Cortex of kidney (tissue), 1 donor: ENCODE measurements at places on chromosomes 5 and 9.

- DNase-seq: no peak
These were observed 10.6 kb downstream of the AFAP1L1 start for GRCh38 chr5:149282027-149282965.

- no peak for DNase-seq
These were observed 6.9 kb upstream of the DMRT3 start for GRCh38 chr9:969310-970150.

DNA sequence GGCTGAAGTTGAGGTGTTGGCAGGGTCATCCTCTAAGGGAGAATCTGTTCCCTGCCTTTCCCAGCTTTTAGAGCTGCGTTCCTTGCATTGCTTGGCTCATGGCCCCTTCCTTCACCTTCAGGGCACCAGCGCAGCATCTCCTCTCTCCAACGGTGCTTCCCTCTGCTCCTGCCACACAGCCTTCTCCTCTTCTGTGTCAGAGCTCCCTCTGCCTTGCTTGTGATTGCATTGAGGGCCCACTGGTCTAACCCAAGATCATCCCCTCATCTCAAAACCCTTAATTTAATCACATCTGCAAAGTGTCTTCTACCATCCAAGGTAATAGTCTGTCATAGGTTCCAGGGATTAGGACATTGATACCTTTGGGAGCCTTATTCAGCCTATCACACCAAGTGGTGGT lies 205.7 kb upstream of the TBCA start:
- no peak for DNase-seq

DNA sequence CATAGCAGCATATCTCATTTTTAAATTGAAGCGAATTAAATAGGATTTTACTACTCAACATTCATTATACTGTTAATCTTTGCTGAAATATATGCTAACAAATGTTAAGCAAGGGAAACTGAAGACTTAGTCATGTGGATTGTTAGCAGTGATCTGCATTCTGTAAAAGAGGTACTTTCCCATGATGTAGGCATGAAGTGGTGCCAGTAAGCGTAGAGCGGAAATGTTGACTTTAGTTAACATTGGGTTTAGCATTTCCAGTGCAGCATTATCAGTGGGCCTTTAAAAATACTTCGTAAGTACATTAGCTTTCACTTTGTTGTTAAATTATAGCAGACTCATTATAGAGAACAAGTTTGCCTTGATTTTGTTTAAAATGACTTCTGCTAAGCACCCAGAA lies 130.3 kb downstream of the CDC42SE2 start:
- no peak for DNase-seq

- DNase-seq: no peak
These were observed 282.4 kb upstream of the RPS23 start for GRCh38 chr5:82560561-82560960.

DNA sequence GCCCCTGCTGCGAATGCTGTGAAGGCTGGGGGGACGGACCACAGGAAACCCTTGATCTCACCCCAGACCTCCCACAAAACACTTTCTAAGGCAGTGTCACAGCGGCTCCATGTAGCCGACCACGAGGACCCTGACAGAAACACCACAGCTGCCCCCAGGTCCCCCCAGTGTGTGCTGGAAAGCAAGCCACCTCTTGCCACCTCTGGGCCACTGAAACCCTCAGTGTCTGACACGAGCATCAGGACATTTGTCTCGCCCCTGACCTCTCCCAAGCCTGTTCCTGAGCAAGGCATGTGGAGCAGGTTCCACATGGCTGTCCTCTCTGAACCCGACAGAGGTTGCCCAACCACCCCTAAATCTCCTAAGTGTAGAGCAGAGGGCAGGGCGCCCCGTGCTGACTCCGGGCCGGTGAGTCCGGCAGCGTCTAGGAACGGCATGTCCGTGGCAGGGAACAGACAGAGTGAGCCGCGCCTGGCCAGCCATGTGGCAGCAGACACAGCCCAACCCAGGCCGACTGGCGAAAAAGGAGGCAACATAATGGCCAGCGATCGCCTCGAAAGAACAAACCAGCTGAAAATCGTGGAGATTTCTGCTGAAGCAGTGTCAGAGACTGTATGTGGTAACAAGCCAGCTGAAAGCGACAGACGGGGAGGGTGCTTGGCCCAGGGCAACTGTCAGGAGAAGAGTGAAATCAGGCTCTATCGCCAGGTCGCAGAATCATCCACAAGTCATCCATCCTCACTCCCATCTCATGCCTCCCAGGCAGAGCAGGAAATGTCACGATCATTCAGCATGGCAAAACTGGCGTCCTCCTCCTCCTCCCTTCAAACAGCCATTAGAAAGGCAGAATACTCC lies 84.7 kb downstream of the GOLPH3 start:
- no peak for DNase-seq

GRCh38 chr5:103224118-103224893 lies 34.3 kb upstream of the MACIR start:
- DNase-seq: no peak
